ENCODE measurements at places on chromosomes 3 and 15. TPM values are rescaled to one million over a fixed set of nuclear protein-coding genes. Genes with fewer than 3 reads are reported as not detected.

GRCh38 chr3:52149021-52149420 lies 5.2 kb downstream of the POC1A start:
- no peak for DNase-seq

- no peak for DNase-seq
These were observed 7.9 kb downstream of the CCR1 start for GRCh38 chr3:46200211-46200610.

The DUOX2 gene
- 0.03 TPM for polyA plus RNA-seq

DNA sequence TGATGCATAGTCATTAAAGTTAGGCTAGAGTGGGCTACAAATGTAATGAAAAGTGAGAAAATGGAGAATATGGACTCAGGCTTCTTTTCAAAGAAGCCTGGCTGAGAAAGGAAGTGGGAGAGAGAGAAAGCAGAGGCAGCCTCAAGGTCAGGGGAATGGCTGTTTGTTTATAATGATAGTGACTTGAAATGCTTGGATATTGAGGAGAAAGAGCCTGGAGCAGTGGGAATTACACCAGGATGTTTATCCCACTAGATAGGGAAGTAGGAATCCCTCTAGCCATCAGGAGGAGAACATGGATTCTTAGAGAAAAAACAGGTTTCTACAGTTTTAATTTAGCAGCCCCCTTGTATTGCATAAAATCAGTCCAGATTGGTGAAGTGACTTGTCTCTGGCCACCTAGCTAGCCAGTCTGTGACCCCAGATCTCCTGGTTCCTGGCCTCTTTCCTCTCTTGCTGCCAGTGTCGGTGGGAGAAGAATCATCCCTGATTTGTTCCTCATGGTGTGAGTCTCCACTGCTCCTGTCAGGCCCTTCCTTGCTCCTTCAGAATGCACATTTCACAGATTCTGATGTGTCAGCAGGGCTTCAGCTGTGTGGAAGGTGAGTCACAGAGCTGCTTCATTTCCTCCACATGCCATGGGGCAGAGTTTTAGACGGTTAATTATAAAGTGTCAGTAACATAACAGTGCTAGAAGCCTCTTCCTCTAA lies 32.9 kb downstream of the SEMA6D start:
- DNase-seq: no peak

The MORC1 gene
- 0.57 TPM for polyA plus RNA-seq

The GOLGA8G gene
- 0.08 TPM for polyA plus RNA-seq

GRCh38 chr3:143135150-143135549 lies 15.6 kb downstream of the CHST2 start:
- no peak for DNase-seq

The COLQ gene
- polyA plus RNA-seq: 10.1 TPM

The MCTP2 gene
- 22.3 TPM for polyA plus RNA-seq

- no peak for DNase-seq
These were observed 193.1 kb upstream of the LPP start for GRCh38 chr3:187960820-187961219.
